ENCODE measurements at places on chromosomes 7 and 10.

- DNase-seq = peak; percentile 13
These were observed 312.3 kb upstream of the ZNF32 start for GRCh38 chr10:43960981-43961380.

GRCh38 chr7:79341902-79342301 is 111.6 kb downstream of the MAGI2 start:
- no peak for DNase-seq

DNA sequence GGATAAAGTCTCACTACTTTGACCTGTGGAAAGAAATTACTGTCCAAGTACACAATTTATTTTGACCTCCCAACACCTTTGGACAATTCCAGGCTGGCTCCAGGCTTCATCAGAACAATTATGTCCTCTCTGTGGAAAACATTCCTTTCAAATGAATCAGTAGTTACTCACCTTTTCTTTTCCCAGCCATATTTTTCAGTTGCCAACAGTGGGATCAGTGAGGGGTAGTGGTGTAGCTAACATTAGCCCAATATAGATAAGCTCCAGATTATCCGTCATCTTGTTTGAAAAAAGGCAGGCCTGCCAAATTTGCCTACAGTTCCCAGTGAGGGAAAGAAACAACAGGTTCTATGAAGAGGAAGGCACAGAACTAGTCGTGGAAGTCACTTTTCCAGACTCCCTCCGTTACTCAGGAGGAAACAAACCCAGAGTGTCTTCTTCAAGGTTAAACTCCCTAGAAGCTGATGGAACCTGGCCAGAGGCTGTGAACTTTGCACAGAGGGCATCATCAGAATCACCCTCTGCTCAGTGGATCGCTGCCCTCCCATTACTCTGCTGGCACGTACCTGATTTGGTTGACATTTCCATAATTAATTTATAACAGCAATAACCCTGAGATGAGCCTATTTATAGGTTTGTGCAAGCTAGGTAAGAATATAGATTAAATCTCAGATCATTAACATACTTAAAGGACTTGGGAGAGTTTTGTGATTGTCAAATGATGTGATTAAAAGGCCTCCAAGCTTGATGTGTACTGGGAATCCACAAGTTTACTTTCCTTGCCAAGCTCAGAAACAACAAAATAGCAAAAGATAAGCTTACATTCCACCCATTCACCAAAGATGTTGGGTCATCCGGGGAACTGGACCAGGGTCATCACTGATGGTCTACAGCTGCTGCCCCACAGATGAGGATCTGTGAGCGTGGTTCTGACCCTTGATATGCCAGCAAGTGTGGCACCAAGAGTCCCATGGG is 654.6 kb upstream of the GALNT17 start:
- no peak for DNase-seq

DNA sequence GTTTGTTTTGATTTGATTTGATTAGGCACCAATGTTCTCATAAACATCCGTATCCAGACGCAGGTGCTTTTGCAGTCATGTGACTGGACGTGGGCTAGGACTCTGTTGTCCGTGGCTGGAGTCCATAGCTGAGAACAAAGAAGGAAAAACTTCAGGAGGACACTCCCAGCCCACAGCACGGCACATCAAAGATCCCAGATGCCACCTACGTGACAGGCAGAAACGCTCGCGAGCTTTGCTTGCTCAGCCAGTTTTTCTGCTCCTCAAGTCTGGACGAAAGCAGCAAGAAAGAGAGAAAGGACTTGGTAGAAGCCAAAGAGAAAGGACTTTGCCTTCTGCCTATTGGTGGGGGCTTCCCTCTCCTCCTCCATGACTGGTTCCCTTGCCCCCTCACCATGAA is 6.9 kb upstream of the ZKSCAN1 start:
- no peak for DNase-seq

- DNase-seq = no peak
These were observed 57.4 kb downstream of the MKLN1 start for GRCh38 chr7:131385039-131385605.

DNA sequence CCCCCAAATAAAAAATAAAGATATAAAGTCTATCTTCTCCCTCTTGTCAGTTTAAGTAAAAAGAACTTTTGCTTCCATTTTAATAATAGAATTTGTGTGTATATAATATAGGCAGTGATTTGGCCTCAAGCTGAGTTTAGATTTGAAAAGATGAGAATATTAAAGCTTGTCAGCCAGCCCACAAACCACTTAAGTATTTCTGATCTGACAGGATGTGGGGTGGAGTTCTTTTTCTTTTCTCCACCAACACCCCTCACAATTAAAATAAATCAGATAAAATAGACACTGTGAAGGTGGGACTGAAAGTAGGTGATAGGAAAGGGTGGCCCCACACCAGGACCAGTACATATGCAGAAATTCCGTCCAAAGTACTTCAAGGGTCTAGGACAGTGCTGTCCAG is 714.1 kb downstream of the AUTS2 start:
- DNase-seq = no peak

DNA sequence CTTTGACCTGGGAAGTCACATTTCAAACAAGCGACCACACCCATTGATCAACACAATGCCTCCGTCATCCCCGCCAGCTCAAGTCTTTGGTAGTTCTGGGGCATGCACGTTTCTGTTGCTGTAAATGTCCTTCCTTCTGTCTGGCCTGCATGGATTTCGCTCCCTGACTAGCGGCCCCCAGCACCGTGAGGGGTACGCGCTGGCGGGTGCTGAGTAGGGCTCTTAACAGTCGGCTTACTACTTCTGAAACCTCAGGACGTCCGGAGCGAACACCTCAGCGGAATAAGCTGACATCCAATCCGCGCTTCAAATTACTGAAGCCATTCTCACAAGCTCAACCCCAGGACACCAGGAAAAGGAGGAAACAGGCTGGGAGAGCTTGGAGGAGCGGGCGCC is 505 bp downstream of the NUDCD3 start:
- no peak for DNase-seq

GRCh38 chr7:94182721-94183120 is 178.6 kb upstream of the BET1 start:
- no peak for DNase-seq

- no peak for DNase-seq
These were observed 30.4 kb upstream of the HABP2 start for GRCh38 chr10:113522460-113522859.

GRCh38 chr10:4001811-4002210 is 216.8 kb upstream of the KLF6 start:
- no peak for DNase-seq

GRCh38 chr10:6530211-6530840 is 49.8 kb downstream of the PRKCQ start:
- DNase-seq = peak; percentile 84

DNA sequence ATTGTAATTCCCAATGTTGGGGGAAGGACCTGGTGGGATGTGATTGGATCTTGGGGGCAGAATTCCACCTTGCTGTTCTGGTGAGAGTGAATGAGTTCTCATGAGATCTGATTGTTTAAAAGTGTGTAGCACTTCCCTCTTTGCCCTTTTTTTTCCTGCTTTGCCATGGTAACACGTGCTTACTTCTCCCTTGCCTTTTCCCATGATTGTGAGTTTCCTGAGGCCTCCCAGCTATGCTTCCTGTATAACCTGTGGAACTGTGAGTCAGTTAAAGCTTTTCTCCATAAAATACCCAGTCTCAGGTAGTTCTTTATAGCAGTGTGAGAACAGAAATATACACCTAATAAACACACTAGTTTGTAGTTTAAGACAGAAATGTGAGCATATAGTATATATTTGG is 166.8 kb upstream of the MAGI2 start:
- no peak for DNase-seq

- no peak for DNase-seq
These were observed 4.4 kb downstream of the LDB1 start for GRCh38 chr10:102115775-102116174.

DNA sequence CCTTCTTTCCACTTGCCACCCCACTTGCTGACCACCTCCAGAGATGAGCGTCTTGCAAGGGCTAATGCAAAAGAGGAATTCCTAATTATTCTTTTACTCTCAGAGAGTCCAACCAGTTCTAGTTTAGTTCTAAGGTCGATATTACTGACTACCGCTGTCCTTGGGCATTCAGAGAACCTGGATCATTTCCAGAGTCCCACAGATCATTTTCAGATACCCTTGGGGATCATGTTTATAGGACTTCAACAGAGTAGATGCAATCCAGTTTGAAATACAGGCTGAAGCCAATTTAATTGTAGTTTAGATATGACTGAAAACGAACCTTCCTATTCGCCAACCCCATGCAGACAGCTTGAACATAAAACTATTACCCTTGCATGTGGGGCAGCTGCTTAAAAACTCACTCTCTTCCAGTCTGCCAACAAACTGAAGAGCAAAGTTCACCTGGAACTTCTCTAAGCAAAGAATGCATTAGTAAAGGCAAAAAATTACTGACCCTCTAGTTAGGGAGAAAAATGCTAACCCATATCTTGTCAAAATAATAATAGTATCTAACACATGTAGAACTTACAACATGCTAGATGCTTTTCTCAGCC is 22.4 kb downstream of the CFAP69 start:
- no peak for DNase-seq

DNA sequence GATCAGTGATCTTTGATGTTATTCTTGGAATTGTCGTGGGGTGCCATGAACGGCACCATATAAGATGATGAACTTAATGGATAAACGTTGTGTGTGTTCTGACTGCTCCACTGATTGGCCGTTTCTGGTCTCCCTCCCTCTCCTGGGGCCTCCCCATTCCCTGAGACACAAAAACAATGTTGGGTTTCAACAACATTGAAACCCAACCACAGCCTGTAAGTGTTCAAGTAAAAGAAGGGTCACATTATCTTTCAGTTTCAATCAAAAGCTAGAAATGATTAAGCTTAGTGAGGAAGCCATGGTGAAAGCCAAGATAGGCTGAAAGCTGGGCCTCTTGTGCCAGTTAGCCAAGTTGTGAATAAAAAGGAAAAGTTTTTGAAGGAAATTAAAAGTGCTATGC is 19.5 kb downstream of the EN2 start:
- no peak for DNase-seq

GRCh38 chr7:138875794-138876193 is 77.8 kb upstream of the ATP6V0A4 start:
- no peak for DNase-seq

GRCh38 chr7:109986701-109987100 is 1104.2 kb upstream of the LRRN3 start:
- DNase-seq = no peak

- no peak for DNase-seq
These were observed 52.1 kb downstream of the SUFU start for GRCh38 chr10:102555781-102556328.

DNA sequence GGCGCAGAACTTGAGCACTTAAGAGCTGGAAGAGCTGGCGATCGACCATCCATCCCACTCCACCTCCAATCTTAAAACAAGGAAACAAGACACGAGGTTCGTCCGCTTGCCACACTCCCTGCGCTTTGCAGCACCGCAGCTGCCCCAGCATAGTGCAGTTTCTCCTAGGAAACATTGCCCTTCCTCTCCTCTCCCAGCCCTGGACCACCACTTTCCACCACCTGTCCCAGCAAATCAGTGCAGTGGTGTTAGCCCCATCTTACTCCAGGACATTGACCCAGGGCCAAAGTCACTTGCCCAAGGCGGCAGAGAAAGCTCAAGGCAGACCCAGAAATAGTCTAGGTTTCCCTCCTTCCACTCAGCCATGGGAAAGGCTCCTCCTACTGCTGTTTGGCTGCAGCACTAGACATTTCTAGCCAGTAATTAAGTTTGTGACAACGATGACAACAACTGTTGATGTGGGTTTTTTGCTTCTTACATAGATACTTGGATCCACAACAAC is 1.5 kb upstream of the PARD3 start:
- DNase-seq = peak; percentile 32

DNA sequence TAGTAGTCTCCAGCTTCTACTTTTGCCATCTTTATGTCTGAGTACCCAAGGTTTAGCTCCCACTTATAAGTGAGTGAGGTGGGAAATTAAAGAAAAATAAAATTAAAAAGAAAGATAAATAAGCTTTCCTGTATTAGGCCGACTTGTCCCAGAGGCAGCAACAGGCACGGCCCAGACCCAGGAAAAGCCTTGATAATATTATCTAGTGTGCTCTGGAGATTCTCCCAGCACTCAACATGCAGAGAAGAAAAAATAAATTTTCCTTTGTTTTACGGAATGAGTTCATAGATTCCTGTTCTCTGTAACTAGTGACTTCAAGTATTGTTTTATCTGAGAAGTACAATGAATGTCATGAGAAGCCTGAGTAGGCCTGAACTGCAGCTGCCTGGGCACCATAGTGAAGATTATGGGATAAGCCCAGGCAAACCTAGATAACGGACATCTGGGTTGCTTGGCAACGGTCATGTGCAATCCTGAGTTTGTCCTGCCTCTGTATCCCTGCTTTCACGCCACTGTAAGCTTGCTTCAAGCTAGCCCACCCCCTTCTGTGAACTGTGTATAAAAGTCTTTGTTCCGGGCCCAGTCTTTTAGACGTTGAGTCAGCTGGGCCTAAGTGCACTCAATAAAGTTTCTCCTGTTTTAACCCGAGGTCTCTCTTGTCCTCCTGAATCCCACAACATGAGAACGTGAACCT is 6.4 kb downstream of the ATE1 start:
- no peak for DNase-seq

DNA sequence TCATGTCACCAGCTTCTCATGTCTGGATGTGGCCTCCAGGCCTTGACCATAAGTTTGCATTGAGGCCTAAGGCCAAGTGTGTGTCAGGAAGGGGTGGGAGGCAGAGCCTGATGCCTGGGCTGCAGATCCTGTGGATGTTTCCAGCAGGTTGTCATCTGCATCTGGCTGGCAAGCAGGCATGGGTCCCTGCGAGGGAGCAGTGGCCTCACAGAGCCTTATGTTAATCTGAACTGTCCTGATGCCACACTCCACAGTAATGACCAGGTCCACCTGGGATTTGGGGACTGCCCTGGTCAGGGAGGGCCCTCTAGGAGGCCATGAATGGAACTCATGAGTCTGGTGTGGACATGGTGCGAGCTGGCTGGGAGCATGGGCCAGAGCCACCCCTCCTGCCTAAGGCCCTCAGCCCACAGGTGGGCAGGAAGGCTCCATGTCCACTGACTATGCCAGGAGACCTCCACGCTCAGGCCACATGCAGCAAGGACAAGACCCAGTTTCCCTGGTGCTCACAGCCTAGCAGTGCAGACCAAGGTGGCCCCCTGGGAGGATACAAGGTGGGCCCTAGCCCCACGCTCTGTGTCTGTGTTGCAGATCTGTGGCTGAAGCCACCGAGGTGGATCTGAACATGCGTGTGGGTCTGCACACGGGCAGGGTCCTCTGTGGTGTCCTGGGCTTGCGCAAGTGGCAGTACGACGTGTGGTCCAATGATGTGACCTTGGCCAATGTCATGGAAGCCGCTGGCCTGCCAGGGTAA is 83.1 kb downstream of the ADCY1 start:
- no peak for DNase-seq

GRCh38 chr7:4103352-4104091 is 578.6 kb upstream of the FOXK1 start:
- DNase-seq = peak; percentile 71

DNA sequence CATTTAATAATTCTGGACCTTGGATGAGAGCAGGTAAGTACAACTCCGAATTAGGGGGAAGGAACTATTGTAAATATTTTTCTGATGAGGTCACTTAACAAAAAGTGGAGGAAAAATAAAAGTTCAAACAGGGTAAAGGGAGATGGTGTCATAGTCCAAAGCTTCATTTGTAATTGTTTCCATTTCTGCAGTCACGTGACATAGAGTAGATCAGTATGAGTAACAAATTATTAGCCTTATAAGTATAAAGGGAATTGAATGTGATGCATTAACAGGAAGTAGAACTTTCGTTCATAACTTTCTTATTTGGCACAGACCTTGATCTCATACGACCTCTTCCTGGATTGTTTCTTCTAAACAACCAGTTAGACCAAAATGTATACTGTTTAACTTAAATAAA is 347.2 kb upstream of the TPK1 start:
- DNase-seq = no peak

- DNase-seq = no peak
These were observed 39.2 kb upstream of the ENO4 start for GRCh38 chr10:116810120-116810500.

All from spleen (tissue), 13 donors.